Activated B cell treated with CpG ODN at 0.5 μM for 24 hours (primary cell): ENCODE measurements at places on chromosomes 11 and 22. TPM values are rescaled to one million over a fixed set of nuclear protein-coding genes. Genes with fewer than 3 reads are reported as not detected.

USP35 gene
- 3.5 and 4.9 TPM in 2 replicates for total RNA-seq

C11orf71 gene
- 9.5 and 11.1 TPM in 2 replicates for total RNA-seq

DNA sequence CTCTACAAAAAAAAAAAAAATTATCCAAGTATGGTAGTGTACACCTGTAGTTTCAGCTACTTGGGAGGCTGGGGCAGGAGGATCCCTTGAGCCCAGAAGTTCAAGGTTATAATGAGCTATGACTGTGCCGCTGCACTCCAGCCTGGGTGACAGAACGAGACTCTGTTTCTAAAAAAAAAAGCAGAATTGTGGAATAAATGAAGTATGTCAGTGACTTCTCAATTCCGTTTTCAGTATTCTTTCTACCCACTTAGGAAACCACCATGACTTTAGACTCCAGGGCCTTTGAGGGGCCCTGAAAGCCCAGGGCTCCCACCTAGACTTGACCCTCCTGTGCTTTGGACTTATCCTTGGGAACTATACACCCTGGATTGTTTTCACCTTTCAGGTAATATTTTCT is 6.5 kb upstream of the NUP160 start:
- DNase-seq, result peak; percentile 36

DNA sequence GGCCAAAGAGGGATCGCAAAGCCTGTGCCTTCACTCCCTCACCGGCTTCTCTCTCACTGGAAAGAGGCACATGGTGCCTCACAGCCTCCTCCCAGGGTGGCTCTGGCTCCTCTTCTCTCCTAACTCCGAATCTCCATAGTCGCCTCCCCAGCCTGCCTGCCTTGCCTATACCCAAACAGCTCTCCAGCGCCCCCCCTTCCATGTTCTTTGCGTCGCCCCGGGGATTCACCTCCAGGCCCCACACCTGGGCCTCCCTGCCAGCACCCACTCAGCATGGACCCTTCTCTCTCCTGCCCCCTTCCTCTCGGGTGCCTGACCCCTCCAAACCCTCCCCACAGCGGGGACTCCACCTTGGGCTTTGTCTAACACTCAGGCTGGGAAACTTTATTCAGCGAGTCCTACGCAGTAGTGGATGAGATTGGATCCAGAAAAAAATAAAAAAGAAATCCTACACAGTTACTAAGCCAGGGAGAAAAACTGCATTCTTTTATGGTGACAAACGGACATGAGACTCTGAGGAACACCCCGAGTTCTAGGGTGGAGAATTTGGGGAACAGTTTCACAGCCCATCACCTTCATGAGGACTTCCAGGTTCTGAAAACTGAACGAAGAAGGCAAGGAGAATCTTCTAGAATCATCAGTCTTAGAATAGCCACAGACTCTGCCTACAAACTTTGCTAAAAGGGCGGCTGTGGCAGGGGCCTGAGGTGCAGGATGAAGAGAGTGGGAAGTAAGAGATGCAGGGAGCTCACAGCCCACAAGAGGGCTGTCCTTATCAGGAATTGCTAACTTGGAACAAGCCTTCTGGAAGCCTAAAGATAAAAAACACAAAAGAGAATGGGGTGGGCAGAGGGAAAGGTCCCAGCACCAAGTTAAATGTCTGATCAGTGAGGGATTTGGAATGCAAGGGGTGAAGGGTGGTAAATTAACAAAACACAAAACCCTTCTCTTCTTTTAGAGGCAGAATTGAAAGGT is 5.3 kb downstream of the PPM1F start:
- no peak for DNase-seq

GRCh38 chr11:113685654-113686359 is 20.3 kb downstream of the TMPRSS5 start:
- DNase-seq, result no peak
